ENCODE measurements at places on chromosomes 2 and 18.

GRCh38 chr2:174444761-174445160, 42.1 kb downstream of the GPR155 start:
- no peak for DNase-seq

GRCh38 chr2:188893972-188894371, 80.2 kb upstream of the COL3A1 start:
- DNase-seq: no peak

GRCh38 chr18:51593931-51594330, 396.4 kb upstream of the MEX3C start:
- no peak for DNase-seq

DNA sequence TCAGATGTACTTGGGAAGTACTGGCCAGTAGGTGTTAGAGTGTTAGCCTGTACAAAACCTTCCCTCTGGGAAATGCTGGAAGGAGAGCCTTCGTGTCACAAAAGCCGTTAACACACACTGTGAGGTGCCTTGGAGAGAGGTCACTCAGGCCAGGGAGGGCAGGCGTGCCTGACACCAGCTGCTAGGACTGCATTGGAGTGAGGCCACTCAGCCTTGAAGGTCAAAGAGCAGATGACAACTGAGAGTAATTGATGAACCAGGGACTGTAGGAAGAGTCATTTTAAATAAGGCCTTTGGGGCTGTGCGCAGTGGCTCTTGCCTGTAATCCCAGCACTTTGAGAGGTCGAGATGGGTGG, 45.4 kb downstream of the ASAP2 start:
- DNase-seq: no peak

DNA sequence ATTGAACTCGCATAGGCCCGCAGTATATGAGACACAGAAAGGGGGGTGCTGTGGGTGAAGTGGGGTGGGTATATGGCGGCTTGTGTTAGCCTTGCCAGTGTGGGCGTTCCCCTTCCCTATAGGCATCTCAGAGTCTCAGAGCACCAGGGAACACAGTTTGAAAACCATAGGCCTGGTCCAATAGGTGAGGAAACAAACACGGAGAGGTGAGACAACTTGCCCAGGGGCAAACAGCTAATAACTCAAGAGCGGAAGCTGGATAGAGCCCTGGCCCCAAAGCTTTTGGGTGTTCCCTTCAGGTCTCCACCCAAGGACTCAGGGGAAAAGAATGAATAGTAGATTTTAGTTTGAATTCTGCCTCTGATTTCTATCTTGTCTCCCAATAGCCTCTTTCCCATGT, 7.9 kb downstream of the LIPG start:
- no peak for DNase-seq

DNA sequence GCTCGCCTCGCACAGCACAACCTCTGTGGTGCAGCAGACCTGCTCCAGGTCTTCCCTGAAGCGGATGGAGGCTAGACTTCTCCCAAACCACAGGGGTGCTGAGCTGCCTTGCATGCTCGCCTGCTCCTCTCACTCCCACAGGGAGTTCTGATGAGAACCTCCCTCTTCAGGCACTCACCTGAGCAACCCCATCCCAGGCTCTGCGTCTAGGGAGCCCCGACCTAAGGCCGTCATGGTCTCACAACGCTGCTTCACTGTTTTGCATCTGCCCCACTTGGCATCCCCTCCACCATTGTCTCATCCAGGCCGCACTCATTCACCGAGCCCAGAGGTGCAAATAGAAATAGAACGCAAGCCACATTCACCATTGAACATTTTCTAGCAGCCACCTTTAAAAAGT, 24.6 kb upstream of the MC5R start:
- DNase-seq: no peak

DNA sequence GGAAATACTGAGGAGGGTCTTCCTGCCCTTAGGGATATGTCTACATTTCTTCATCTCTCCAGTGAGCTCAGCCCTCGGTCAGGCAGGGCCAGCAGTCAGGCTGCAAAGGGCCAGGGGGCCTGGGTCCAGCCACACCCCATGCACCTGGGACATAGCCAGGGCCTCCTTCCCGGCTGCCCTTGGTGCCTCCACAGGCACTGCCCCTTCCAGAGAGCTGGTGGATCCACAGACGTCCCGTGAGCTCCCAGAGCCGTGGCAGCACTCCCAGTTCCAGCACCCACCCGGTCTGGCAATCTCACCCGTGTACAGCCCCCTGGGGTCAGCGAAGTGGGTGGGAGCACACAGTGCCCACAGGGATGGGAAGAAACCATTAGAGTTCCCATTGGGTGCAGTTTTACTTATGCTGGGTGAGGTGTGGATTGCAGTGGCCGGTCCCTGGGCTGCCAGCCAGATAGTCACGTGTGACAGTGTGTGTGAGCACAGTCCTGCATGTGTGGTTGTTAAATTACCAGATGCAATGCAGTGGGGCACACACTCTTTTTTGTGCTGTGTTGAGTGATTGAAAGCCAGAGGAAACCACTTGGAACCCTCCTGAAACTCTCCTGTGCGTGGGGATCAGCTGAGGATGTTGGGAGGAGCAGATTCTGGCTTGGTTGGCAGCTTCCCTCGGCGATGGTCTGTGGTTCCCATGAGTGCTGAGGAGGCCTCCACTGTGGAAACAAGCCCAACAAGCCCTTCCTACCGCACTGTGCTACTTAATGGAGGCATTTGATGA, 131.0 kb downstream of the SNTG2 start:
- no peak for DNase-seq

DNA sequence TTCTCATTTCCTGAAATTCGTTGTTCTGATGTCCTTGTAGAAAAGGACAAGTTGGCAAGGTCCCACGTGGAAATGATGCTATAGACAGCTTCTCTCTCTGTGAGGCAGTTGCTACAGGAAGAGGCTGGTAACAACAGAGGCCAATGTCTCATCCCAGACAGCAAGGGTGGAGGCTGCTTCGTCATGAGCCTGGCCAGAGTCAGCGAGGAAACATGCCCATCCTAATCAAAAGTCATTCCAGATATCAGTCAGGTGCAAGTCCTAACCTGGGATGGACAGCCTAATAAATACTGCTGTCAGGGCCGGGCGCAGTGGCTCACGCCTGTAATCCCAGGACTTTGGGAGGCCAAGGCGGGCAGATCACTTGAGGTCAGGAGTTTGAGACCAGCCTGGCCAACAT, 6.4 kb upstream of the SMAD7 start:
- no peak for DNase-seq

- no peak for DNase-seq
Measured at GRCh38 chr2:39179974-39180960, 59.4 kb upstream of the SOS1 start.

DNA sequence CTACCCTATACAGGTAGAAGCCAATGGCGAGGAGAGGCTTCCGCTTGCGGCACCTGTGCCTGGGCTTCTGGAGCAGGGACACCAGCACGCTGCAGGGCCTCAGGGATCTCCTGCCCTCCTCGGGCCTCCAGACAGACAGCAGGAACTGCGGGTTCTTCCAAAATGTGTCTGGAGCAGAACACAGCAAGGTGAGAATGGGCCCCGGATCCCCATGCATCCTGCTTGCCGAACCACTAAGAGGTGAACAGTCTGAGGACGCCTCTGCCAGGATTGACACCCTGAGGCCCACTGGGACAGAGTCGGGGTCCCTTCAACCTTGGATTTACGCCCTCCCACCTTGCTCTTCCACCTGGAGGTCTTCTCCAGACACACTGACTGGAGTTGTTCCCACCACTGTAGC, 25.4 kb downstream of the CAPN14 start:
- DNase-seq: no peak

DNA sequence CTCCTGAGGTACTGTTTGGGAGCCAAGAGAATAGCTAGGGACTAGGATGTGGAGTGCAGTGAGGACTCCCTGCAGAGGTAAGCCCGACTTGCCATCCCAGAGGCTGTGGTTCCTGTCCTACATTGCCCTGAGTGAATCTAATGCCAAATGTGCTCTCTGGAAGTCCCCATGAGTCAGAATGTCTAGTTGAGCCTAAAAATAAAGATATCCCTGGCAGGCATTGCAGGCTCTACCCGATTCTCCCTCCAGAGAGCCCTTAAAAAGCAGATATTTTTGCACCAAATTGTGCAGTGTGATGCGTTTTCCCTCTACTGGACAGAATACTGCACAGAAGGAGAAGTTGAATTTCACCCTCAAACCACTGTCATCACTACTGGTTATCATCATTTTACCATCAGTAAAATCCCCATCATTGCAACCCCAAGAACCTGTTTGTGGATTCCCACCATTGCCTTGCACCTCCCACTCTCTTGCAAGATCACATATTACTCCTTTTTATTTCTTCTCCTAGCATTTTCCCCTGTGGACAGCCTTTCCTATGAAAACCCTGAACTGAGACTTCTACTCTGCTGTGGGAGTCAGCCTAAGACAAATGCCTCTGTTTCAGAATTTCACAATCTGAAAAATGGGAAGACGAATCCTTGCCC, 98.0 kb downstream of the MARCHF4 start:
- no peak for DNase-seq

GRCh38 chr2:223542501-223542900, 59.7 kb downstream of the SCG2 start:
- no peak for DNase-seq

GRCh38 chr18:49025426-49025766, 74.6 kb upstream of the SMAD7 start:
- no peak for DNase-seq

- DNase-seq: no peak
Measured at GRCh38 chr18:49189772-49190171, 239.0 kb upstream of the SMAD7 start.

- no peak for DNase-seq
Measured at GRCh38 chr2:238645095-238645494, 202.8 kb upstream of the TWIST2 start.

GRCh38 chr18:3104190-3105054, 91.5 kb upstream of the LPIN2 start:
- DNase-seq: peak; percentile 6

DNA sequence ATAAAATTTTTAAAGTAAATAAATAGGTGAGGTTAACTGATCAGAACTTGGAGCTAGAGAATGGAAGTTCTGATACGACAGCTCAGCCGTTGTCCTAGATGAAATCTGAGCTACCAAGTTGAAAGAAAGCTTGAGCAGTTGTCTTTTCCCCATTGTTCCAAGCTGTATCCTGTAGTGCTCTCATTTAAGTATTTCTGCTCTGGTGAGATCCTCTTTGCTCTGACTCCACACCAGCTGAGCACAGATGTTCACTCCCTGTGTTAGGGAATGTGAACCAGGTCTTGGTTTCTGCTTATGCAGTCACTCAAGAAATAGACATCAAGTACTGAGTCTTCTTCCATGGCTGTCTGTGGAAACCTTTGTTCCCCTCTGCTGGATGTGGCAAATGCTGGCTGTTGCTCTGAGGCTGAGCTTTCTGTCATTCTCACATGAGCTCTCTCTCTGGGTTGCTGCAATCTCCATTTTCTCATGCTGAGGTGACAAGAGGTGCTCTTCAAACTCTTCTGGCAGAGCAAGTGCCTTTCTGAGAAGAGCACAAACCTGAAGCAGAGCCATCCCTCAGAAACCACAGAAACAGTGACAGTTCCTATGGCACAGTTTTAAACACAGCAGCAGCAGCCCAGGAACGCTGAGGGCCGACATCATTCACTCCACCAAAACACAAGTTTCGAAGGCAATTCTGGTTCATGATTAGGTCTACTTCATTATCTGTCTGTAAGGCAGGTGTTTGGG, 194.1 kb downstream of the SP3 start:
- DNase-seq: no peak

GRCh38 chr18:10852385-10853303, 296.7 kb downstream of the PIEZO2 start:
- DNase-seq: no peak

DNA sequence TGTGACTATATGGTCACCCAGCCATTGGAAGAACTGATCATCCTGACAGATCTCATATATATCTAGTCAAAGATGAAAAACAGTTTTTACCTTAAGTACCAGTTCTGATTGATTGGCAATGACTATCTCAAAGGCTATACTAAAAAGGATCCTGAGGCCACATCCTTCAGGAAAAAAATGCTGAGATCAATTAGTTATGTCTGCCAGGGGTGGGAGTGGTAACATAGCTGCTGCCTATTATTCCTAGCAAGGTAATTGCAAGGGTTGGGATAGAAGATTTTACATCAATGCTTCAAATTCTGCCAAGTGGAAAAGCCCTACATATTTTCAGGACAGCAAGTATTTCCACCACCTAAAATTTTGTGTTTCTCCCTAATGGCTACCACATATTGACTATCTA, 114.7 kb downstream of the C1D start:
- no peak for DNase-seq

GRCh38 chr2:27024812-27025211, 8.0 kb upstream of the TMEM214 start:
- DNase-seq: no peak

- DNase-seq: no peak
Measured at GRCh38 chr2:206084870-206085741, 868 bp downstream of the INO80D start.

DNA sequence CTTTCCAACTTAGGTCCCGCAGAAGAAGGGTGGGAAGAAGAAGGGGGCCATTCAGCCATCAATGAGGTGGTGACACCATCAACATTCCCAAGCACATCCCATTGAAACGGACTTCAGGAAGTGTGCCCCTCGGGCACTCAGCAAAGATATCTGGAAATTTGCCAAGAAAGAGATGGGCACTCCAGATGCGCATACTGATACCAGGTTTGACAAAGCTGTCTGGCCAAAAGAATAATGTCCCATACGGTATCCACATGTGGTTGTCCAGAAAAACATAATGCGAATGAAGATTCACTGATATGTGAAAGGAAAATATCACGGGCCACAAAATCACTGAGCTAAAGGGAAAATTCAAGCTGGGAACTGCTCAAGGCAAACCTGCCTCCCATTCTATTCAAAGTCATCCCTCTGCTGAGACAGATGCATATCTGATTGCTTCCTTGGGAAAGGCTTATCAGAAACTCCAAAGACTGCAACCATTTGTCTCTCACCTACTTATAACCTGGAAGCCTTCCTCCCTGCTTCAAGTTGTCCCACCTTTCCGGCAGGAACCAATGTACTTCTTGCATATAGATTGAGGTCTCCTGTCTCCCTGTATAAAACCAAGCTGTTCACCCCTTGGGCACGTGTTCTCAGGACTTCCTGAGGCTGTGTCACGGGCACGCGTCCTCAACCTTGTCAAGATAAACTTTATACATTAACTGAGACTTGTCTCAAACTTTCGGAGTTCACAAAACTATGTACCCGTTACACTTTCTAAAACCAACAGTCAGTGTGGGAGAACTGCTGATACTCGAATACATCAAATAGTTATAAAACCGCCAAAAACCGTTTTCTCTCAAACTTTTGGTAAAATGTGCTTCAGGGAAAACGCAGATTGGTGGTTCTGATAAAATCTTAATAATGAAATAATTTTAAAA, 1.3 kb upstream of the PDK1 start:
- DNase-seq: no peak

- DNase-seq: peak; percentile 42
Measured at GRCh38 chr2:230902180-230902899, 22.7 kb downstream of the GPR55 start.

GRCh38 chr2:173151671-173152401, 76.2 kb downstream of the MAP3K20 start:
- no peak for DNase-seq

All from AG04450 (cell line).